ENCODE measurements at places on chromosomes 6 and 20. TPM values are rescaled to one million over a fixed set of nuclear protein-coding genes. Genes with fewer than 3 reads are reported as not detected.

Gene LAMP5
- not detected for polyA plus RNA-seq

Gene SLC44A4
- 0.06 TPM for polyA plus RNA-seq

Gene PBOV1
- polyA plus RNA-seq: not detected

Gene HLA-DRA
- 0.21 TPM for polyA plus RNA-seq

Gene SIM1
- polyA plus RNA-seq: not detected

GRCh38 chr20:62293111-62293784 is 9.5 kb upstream of the ADRM1 start:
- no peak for DNase-seq

DNA sequence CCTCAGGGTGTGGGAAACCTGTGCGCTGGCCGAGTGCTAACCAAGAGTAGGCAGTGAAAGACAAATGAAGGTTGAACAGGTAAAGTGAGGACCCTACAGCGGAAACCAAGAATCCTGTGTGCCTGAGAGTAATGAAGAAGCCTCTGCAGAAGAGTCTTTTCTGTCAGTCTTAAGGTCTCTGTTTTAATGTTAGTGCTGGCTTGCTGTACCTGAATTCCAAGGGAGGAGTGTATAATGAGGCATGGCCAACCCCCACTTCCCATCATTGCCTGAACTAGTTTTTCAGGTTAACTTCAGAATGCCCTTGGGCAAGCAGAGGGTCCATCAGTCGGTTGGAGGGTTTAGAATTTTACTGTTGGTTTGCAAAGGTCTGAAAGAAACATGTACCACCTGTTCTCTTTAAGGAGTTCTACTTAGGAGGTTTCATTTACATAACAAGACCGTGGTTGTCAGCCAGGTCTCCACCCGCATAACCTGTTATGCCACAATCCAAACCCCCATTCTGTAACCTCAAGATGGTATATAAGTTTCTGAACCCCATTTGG is 589 bp upstream of the PDCD2 start:
- DNase-seq: no peak

- no peak for DNase-seq
These were observed 20.9 kb upstream of the GATA5 start for GRCh38 chr20:62496568-62497218.

GRCh38 chr20:45938727-45939438 is 4.4 kb downstream of the PCIF1 start:
- no peak for DNase-seq
